Activated naive CD4-positive, alpha-beta T cell treated with Interleukin-2 at 50 U/mL for 16 hours (primary cell): ENCODE measurements at places on chromosomes 16 and 17.
A peak's percentile ranks its signal among the peaks of the same experiment; 100 is the strongest.

- DNase-seq, result no peak
Observed at GRCh38 chr16:71767060-71767900, 41.4 kb downstream of the AP1G1 start.

DNA sequence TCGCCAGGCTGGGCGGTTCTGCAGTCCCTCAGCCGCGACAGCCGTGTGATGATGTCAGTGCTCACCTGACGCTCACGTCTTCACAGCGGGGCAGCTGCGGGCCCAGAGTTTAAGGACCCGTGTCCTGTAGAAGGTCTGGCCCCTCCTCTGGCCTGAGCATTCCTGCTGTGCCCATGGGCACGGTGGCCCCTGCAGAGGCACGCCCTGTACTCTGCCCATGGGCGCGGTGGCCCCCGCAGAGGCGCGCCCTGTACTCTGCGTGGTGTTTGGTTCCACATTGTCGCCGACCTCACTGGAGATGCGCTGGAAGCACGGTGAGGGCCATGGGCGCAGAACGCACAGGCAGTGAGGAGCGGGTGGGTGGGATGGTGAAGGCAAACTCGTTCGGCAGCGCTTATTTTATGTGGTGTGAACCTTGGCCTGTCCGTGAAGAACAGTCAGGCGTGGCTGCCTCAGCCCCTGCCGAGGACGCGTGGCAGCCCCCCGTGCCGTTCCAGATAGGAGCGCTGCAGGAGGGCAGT is 122.0 kb downstream of the BANP start:
- DNase-seq, result no peak

GRCh38 chr17:8192070-8192815 is 2.3 kb upstream of the BORCS6 start:
- DNase-seq, result peak; percentile 51

DNA sequence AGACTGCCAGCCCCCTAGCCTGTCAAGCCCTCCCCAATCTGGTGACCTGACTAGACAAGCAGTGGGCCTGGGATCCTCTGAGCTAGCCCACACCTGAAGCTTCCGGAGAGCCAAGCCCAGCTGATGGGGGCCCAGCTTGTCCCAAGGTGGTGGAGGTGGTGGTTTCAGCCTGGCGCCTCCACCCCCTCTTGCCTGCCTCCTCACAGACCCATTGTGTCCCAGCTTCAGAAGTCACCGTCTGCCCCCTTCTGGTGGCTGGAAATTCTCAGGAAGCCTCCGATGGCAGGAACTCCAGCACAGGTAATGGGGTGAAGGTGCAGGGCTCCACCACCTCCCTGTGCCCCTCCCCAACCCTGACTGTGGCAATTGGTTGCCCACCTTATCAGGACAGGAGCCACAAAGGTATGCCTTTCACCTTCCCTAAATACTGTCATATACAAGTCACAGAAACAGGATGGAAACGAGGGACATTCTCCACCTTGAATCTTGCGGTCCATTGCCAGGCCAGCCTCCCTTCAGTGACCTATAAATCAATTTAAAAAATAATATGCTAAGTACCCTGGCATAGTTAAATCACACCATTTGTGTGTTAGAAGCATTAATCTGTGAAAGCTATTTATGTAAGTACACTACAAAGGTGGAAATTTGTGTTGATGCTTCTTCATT is 66.0 kb upstream of the ZNF423 start:
- peak; percentile 20 for DNase-seq

DNA sequence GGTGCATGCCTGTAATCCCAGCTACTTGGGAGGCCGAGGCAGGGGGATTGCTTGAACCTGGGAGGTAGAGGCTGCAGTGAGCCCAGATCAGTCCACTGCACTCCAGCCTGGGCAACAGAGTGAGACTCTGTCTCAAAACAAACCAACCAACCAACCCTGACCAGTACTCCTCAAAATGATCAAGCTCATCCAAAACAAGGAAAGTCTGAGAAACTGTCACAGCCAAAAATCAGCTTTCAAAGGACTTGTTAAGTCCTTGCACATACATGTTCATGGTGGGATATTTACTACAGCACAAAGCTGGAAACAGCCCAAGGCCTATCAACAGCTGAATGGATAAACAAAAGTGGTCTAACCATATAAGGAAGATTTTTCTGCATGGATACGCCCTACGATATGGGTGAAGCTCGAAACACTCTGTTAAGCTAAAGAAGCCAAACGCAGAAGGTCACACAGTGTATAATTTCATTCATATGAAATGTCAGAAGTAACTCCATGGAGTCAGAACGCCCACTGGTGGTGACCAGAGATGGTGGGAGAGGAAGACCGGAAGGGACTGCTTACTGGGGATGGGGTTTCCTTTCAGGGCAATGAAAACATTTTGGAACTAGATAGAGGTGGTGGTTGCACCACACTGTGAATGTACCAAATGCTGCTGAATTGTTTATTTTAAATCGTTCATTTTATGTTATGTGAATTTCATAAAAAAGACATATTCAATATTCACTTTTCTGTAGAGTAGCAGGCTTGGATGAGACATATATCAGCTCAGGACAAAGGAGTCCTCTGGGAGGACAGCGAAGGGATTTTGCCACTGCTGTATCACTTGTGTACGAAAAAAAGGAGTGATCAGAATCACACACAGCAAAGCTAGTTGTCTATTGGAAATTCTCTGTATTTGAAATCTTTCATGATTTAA is 17.7 kb downstream of the CCL17 start:
- DNase-seq, result no peak

GRCh38 chr17:32795339-32795979 is 81.5 kb downstream of the MYO1D start:
- DNase-seq, result no peak

DNA sequence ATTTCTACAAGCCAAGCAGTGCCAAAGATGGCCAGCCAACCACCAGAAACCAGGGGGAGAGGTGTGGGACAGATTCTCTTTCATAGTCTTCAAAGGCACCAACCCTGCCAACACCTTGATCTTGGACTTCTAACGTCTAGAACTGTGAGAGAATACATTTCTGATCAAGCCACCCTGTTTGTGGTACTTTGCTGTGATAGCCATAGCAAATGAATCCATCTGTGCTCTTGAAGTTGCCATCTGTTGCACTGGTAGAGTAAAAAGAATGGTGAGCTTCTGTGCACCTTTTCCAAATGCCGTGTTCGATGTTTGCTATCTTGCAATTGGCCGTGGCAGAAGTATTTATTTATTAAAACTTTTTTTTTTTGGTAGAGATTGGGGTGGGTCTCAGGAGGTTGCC is 16.7 kb upstream of the ADGRG1 start:
- no peak for DNase-seq

GRCh38 chr16:1493746-1494094 is 560 bp downstream of the TELO2 start:
- DNase-seq, result no peak

GRCh38 chr16:72811876-72812275 is 236.1 kb downstream of the ZFHX3 start:
- DNase-seq, result no peak
